Activated CD4-positive, alpha-beta T cell treated with anti-CD3 and anti-CD28 coated beads, Interleukin-2, amount 50 U/mL, for 16 hours (primary cell): ENCODE measurements at places on chromosomes 4 and X.

GRCh38 chr4:18961879-18962278 is 940.3 kb upstream of the LCORL start:
- DNase-seq, result no peak

DNA sequence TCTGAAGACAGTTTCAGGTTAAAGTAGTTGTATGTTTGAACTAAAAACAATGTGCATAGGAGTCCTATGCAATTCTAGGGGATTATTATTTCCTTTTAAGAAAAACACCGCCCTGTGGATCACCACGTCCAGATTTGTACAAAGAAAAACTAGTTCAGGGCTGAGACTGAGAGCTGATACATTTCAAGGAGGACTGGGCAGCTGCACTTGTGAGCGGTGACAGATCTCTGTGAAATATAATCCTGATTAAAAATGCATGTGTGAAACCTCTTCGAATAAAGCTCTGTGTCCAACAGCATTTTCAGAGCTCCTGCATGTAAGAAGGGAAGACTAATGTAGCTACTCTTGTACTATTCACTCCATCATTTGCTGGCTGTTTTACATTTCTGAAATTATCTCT is 365.8 kb upstream of the PITX2 start:
- DNase-seq, result no peak

DNA sequence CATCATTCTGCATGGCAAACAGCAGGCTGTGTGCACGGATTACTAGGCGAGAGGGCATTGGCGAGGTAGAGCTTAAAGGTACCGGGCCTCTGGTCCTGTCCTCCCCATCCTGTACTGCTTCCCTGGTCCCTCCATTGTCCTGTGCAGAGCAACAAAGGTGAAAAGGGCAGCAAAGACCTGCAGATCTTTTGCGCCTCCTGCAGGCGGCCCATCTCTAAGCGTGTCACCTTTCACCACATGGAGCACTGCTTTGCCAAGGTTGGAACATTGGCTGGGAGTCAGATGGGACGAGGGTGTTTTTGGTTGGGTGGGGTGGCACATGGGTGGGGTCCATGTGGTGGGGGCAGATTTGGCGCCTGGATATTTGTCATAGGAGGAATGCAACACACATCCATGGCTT is 64.7 kb upstream of the UXT start:
- DNase-seq, result peak; percentile 9

GRCh38 chrX:120672389-120672788 is 42.5 kb upstream of the C1GALT1C1 start:
- DNase-seq, result no peak

DNA sequence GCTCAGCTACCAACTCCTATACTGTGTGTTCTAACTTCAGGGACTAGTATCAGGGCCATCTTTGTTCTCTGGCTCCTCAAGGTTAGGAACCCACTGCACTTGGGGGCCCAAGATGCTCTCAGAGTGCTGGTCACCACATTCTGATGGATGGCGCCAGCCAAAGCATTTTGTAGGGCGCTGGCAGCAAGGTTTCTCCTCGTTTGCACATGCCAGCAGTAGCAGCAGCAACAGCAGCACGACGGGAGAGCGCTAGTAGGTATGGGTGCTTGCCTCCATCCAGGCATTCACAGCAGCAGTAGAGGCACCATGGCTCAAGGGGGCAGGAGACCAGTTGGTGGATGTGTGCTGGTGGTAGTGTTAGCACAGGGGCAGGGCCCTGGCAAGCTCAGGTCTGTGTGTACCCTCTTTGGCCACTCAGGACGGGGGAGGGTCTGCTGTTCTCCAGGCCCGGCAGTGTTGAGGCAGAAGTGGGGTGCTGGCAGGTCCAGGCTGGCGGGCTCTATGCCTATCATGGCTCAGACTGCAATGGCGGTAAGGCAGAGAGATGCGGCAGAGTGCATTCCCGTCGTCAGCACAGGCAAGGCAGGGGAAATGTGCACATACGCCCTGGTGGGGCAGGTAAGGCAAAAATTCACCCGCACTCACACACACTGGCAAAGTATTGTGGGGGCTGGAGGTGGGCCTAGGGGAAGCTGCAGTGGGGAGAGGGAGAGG is 56.6 kb downstream of the SERPINA7 start:
- no peak for DNase-seq

DNA sequence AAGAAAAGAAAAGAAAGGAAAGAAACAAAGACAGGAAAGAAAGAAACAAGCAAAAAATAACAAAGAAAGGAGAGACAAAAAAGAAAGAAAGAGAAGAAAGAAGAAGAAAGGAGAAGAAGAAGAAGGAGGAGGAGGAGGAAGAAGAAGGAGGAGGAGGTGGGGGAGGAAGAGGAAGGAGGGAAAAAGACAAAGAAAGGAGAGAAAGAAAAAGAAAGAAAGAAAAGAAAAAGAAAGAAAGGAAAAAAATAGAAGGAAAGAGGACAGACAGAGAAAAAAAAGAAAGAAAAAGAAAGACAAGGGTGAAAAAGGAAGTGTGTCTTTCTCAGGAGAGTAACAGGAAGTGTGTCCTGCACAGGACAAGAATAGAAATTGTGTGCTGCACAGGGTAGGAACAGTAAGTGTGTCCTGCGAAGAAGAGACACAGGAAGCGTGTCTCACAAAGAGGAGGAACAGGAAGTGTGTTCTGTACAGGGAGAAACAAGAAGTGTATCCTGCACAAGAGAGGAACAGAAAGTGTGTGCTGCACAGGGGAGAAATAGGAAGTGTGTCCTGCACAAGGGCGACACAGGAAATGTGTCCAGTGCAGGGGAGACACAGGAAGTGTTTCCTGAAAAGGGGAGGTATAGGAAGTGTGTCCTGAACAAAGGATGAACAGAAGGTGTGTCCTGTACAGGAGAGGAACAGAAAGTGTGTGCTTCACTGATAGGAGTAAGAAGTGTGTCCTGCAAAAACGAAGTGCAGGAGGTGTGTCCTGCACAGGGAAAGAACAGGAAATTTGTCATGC is 101.2 kb downstream of the ARSF start:
- DNase-seq, result no peak

- DNase-seq, result no peak
Observed at GRCh38 chr4:22802876-22803275, 110.1 kb downstream of the GBA3 start.

DNA sequence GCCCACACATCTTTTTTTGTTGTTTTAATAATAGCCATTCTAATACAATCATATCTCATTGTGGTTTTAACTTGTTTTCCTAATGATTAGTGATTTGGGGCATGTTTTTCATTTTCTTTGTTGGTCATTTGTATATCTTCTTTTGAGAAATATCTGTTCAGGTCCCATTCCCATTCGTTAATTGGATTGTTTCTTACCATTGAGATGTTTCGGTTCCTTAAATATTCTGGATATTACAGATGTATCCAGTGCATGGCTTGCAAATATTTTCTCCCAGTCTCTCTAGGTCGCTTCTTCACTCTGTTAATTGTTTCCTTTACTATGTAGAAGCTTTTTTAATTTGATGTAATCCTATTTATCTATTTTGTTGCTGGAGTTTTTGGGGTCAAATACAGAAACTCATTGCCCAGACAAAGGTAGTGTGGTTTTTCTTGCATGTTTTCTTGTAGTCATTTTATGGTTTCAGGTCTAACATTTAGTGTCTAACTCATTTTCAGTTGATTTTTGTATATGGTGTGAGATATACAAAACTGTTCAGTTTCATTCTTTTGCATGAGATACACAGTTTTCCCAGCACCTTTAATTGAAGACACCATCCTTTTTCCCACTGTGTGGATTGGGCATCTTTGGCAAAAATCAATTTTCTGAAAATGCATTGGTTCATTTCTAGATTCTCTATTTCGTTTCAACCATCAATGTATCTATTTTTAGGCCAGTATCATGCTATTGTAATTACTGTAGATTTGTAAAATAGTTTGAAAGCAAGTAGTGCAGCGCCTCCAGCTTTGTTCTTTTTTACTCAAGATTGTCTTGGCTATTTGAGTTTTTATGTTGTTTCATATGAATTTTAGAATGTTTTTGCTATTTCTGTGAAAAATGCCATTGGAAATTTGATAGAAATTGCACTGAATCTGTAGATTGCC is 195.9 kb downstream of the SCFD2 start:
- DNase-seq, result no peak

DNA sequence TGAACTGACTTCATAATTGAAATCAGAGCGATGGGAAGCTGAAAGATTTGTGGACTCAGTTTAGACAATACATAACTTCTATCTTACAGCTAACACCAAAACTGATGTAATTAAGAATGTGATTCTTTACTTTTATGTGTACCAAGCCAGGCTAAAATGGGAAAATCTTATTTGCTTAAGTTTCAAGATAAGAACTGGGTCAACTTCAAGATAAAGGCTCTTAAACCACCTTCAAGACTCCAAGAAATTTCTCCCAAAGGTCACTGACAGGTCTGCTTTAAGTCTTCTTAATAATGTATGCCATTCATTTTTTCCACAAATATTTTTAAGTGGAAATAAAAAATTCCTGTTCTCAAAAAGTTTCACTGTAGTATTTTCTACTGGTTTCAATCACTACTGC is 55.5 kb downstream of the DDX60 start:
- DNase-seq, result no peak

DNA sequence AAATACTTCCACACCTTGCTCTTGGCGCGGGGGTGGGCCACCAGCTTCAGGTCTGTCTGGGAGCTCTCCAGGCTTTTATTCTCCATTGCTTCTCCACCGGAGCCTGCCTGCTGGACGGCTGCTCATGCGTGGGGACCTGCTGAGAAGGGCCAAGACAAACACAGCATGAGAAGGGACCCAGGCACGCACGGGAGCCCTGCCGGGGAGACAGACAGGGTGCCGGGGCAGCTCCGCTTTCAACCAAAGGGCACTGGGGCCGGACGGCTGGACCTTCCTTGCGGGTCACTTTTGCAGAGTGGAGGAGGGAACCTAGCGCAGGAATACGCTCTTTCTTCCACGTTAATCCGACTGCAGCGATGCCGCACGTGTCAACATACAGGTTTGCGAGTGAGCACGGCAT is 10.1 kb downstream of the DHRSX start:
- no peak for DNase-seq

- no peak for DNase-seq
Observed at GRCh38 chrX:153641627-153642026, 5.4 kb upstream of the DUSP9 start.
